Activated T-helper 1 cell treated with anti-CD3 and anti-CD28 coated beads, Interleukin-12 subunit alpha, Interleukin-12 subunit beta, Interleukin-2, Interleukin-4 antibody, amounts not matched to agents 30 ng/mL and 10 ng/mL and 1 ng/mL, durations not matched to agents 14 hours and 24 hours and 36 hours (primary cell): ENCODE measurements at places on chromosomes 3 and 15.

- no peak for DNase-seq
Measured at GRCh38 chr3:14256561-14257342, 78.1 kb downstream of the LSM3 start.

DNA sequence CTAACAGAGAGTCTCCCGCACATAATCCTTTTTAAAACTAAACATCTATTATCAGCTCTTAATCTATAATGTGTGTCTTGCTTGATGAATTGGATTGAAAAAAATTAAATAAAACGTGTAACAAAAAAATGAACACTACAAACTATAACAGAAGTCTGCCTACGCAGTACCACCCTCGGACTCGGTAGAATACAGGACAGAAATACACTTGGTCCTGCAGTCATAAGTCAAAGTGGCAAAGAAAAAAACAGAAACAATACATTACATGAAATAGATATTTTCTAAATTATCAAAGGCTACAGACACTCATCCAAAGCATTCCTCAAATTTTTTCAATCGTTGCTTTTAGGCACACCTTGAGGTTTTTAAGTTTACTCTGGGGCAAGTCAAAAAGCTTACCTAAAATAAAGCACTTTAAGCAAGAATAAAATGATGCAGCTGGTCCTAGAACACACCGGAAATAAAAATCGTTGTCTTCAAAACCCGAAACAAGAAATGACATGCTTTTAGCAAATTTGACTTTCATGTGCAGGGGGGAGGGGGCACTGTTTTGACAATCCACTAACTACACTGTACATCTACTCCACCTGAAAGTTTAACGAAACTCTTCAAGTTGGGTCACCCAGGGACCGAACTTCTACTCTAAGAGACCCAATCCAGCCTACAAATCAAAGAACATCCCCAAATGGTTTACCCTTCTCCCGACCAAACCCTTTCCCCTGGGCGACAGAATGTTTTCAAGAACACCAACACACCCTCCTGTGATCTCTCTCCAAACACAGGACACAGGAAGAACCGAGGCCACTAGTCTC lies 1.3 kb downstream of the ADAM10 start:
- peak; percentile 31 for DNase-seq

- DNase-seq, result no peak
Measured at GRCh38 chr15:85464471-85464870, 84.1 kb downstream of the AKAP13 start.

DNA sequence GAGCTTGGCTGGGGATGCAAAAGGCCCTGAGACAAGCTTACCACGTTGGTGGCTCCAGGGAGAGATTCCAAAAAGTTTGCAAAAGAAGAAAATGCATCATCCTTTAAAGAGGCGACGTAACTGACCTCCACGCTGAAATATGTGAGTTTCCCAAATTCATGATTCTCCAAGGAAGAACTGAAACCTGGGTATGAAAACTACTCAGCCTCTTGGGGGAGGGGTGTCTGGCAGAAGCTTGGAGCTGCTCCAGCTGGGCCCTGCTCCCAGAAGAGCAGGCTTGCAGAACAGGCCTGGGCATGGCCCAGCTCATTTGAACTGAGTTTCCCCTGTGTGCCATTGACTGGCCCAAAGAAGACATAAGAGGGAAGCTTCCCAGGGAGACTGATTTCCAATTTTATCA lies 20.5 kb downstream of the CPN2 start:
- no peak for DNase-seq

DNA sequence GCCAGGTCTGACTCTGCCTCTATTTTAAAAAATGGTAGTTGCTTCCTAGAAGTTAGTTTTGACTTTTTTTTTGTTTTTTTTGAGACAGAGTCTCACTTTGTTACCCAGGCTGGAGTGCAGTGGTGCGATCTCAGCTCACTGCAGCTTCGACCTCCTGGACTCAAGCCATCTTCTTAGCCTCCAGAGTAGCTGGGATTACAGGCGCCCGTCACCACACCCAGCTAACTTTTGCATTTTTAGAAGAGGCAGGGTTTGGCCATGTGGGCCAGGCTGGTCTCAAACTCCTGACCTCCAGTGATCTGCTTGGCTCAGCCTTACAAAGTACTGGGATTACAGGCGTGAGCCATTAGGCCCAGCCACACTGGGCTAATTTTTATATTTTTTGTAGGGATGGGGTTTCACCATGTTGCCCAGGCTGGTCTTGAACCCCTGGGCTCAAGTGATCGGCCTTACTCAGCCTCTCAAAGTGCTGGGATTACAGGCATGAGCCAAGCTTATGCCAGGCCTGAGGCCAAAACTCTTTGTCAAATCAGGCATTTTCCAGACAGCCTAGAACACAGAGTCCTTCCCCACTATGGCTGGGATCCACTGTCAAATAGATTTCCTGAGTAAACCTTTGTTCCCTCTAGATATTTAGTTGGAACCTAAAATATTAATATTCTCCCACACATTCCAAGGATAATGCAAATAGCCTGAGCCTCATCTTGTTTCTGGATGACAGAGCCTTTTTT lies 13.7 kb downstream of the C3orf62 start:
- no peak for DNase-seq

- DNase-seq, result no peak
Measured at GRCh38 chr15:60005352-60006202, 1.5 kb downstream of the FOXB1 start.

DNA sequence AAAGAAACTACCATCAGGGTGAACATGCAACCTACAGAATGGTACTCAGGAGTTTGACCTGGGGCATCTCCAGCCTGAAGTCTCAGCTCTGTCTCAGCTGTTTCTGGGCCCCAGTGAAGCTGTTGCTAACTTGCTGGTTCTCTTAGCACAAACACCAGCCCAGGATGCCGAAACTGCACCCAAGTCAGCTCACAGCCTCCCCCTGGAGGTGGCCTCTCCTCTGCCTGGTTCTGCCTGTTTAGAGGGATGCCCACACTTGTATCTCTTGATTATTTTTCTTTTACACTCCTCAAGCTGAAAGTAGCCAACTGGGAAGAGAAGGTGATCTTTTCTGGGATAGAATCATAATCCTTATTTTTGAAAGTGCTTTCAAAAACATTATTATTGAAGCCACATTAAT lies 289.0 kb upstream of the RASGRP1 start:
- DNase-seq, result no peak

DNA sequence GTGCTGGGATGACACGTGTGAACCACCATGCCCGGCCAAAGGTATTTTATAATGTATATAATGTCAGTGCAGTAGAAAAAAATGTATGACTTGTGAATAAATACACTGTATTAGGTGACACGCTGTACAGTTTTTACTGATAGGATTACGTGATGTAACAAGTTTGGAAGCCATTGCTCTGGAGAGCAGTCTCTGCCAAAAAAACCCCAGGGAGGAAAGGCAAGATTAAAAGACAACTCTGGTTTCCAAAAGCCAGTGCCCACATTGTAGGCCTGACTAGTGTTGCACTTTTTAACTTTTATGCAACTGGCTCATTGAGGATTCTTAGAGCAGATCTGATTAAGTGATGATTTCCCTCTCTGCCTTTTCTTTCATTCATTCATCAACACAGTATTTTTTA lies 62.0 kb upstream of the SLC2A2 start:
- no peak for DNase-seq

- no peak for DNase-seq
Measured at GRCh38 chr3:13229273-13229949, 156.2 kb upstream of the IQSEC1 start.

GRCh38 chr3:196486263-196486662 lies 17.3 kb downstream of the RNF168 start:
- DNase-seq, result no peak

DNA sequence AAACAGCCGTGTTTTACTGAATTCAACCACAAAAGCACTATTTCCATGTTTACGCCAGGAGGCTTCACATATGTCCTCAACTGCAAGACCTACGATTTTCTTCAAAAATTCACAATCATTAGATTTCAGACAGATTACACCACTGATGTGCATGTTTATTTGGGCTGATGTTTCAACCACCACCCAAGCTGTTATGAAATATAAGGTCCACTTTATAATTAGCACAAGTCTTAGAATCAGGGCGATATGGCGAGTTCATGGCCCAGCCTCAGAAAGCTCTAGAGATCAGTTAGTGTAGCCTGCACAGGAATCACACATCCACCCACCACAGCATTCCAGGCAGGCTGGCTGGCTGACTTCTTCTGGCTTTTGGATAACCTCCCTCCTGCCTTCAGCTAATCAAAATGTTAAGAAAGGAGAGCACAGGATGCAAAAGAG lies 15.4 kb downstream of the SH3BP5 start:
- no peak for DNase-seq

GRCh38 chr15:75449585-75450306 lies 1.7 kb downstream of the SIN3A start:
- no peak for DNase-seq

GRCh38 chr3:128858167-128858566 lies 21.3 kb upstream of the ACAD9 start:
- DNase-seq, result no peak
